T-helper 9 cell (primary cell): ENCODE measurements at places on chromosomes 1 and 21.

DNA sequence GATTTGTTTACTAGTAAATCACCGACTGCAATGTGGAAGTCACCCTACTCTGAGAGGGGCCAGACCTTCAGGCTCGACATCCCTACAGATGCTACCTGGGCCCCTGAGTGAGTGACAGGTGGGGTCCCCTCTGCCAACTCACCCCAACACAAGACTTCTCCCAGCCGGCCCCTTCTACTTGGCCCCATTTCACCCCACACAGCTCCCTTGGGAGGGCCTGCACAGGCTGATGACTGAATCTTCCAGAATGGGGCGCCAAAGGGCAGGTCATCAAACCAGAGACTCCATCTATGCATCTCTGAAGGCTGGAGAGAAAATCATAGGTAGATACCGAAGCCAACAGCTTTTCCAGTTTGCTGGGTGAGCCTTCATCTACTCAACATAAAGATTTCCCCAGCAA lies 9.4 kb upstream of the S100A8 start:
- no peak for DNase-seq

GRCh38 chr1:245768596-245768995 lies 613.8 kb downstream of the KIF26B start:
- DNase-seq, result no peak

- no peak for DNase-seq
Observed at GRCh38 chr1:39776400-39776713, 5.2 kb upstream of the OXCT2 start.

- no peak for DNase-seq
Observed at GRCh38 chr1:165703648-165704047, 5.3 kb upstream of the ALDH9A1 start.

GRCh38 chr1:165054627-165055026 lies 301.9 kb downstream of the LMX1A start:
- DNase-seq, result no peak

DNA sequence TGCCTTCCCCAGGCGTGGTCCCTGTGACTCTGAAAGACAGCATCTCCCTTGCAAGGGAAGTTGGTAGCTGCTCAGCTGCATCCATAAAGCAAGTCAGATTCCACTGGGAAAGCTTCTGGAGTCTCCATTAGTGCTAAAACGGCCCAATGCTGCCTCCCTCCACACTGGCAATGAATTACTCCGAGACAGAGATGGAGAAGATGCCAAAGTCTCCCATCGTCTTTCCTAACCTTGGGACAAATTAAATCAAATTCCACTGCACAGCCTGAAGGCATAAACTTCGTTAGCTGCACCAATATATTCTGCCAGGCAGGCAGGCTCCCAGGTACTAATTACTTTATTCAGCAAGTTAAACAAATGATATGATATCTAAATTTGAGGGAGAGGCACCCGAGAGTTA lies 106.3 kb upstream of the GJB5 start:
- DNase-seq, result no peak

- no peak for DNase-seq
Observed at GRCh38 chr21:42705346-42705745, 51.9 kb downstream of the PDE9A start.

GRCh38 chr1:227299688-227300087 lies 18.6 kb downstream of the CDC42BPA start:
- DNase-seq, result no peak

GRCh38 chr1:217332431-217333065 lies 298.3 kb downstream of the GPATCH2 start:
- no peak for DNase-seq

GRCh38 chr1:224739997-224740684 lies 124.0 kb downstream of the CNIH3 start:
- no peak for DNase-seq

DNA sequence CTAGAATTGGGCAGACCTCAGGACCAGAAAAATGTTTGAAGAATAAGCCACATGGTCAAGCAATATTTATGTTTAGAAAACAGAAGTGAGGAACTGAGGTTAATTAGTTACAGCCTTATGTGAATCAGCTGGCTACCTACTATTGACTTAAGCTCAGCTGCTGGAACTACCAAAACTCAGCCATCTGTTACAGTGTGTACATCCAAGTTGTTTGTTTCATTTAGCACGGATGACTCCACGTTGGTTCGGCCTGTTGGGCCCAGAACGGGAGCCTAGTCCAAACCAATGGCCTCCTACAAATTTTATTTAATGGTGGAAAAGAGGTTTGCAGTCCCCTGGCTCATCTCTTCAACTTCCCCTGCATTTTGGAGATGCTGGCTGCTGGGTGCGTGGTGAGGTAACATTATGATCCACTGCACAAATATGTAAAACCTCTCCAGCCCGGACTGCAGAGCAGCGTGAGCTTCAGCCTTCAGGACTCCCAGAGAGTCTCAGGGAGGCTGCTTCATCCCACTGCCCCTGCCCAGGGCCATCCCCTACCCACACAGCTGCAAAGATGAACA lies 143.4 kb downstream of the ZZZ3 start:
- DNase-seq, result no peak

- no peak for DNase-seq
Observed at GRCh38 chr1:194658090-194658439, 1471.7 kb upstream of the B3GALT2 start.

GRCh38 chr1:10866321-10867093 lies 70.1 kb upstream of the CASZ1 start:
- DNase-seq, result no peak

GRCh38 chr1:9569267-9569666 lies 19.4 kb upstream of the TMEM201 start:
- DNase-seq, result no peak

GRCh38 chr1:92504291-92505014 lies 17.7 kb upstream of the GFI1 start:
- DNase-seq, result no peak

- DNase-seq, result no peak
Observed at GRCh38 chr1:213201380-213202155, 150.5 kb downstream of the RPS6KC1 start.

GRCh38 chr21:29638761-29639327 lies 301.0 kb downstream of the GRIK1 start:
- DNase-seq, result no peak

DNA sequence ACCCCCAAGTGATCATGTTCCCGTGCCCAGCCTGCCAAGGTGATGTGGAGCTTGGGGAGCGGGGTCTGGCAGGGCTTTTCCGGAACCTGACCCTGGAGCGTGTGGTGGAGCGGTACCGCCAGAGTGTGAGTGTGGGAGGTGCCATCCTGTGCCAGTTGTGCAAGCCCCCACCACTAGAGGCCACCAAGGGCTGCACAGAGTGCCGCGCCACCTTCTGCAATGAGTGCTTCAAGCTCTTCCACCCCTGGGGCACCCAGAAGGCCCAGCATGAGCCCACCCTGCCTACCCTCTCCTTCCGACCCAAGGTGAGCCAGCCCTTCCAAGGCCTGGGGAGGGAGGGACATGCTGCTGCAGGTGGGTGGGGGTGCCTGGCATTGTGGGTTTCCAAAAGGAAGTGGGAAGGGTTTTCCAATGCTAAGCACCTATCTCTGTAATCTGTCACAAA lies 2.3 kb downstream of the TRIM46 start:
- DNase-seq, result no peak

- no peak for DNase-seq
Observed at GRCh38 chr1:156898161-156898566, 4.6 kb downstream of the PEAR1 start.

DNA sequence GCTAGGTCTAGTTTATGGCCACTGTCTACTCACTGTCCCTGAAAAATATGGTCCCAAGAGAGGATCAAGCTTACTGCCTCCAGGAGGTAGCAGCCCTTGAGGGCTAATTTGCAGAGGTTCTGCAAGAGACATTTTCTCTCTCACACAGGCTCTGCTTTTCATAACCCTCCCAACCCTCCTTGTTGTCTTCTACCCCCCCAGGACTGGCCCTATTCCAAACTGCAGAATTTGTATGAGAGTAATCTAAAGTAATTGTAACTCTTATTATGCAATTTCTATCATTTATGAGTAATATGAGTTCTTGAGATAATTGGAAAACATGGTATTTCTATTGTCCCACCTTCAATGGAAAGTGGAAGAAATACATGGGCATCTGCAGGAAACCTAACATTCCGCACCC lies 70.4 kb upstream of the CD55 start:
- DNase-seq, result no peak
